ENCODE measurements at places on chromosomes 16 and 17.

GRCh38 chr17:5630434-5630833, 46.1 kb upstream of the NLRP1 start:
- no peak for DNase-seq

GRCh38 chr16:50224286-50224685, 42.1 kb upstream of the ADCY7 start:
- no peak for DNase-seq

GRCh38 chr17:32814836-32815235, 62.1 kb downstream of the MYO1D start:
- DNase-seq, result no peak

DNA sequence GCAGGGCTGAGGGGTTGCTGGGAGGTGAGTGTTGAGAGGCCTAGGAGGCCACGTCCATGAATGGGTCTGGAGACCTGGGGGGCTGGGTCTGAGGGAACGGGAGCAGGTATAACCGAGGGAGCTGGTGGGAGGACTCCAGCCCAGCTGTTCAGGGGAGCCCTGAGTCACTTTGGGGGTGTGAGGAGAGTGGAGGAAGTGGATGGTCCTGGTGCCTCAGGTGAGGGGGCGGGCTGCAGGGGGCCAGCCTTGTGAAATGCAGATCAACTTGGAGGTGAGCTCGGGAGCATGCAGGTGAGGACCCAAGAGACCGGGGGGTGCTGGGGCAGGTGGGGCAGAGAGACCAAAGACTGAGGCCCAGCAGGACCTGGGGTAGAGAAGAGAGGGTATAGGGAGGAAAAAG, 79.6 kb downstream of the KCNJ12 start:
- DNase-seq, result no peak

GRCh38 chr16:54240271-54241129, 46.1 kb downstream of the IRX3 start:
- no peak for DNase-seq

- no peak for DNase-seq
Measured at GRCh38 chr16:55214974-55215494, 109.0 kb upstream of the IRX6 start.

DNA sequence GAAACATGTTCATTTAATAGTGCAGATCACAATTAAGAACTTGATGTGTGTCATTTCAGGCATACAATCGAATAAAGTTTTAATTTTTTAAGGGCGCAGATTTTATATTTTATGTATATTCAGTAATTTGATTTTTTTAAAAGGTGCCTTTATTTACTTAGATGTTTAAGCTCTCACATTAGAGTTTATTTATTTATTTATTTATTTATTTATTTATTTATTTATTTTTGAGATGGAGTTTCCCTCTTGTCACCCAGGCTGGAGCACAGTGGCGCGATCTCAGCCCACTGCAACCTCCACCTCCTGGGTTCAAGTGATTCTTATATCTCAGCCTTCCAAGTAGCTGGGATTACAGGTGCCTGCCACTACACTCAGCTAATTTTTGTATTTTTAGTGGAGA, 3.8 kb downstream of the B4GALNT2 start:
- no peak for DNase-seq

- no peak for DNase-seq
Measured at GRCh38 chr17:21379080-21379711, 3.0 kb downstream of the KCNJ12 start.

- DNase-seq, result no peak
Measured at GRCh38 chr16:79801646-79802045, 201.1 kb upstream of the MAF start.

DNA sequence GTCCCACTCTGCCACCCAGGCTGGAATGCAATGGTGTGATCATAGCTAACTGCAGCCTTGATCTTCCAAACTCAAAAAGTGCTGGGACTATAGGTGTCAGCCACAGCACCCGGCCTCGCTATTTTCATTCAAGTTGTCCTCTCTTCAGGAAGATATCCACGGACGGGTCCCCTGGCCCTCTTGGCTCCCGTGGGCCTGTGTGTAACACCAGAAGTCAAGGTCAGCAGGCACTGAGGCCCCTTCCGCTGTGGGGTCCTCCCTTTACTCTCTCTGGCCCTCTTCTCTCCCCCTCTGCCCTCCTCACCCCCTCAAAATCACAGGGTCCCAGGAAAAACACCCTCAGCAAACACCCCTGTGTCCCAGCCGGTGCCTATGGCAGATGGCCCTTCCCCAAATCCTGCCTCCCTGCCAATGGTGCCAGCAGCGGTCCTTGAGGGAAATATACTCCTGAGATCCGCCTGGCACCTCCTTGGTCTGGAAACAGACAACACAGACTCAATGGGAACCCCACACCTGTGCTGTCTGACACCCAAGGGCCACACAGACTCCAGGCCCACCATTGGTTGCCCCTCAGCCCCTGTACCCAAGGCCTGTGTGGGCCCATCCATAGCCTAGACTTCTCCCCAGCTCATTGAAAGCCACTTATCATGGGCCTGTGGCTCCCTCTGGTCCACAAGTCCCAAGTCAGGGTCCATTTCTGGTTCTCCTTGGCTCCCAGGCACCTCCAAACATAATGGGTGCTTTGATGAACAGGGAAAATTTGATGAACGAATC, 221.5 kb downstream of the ZNF423 start:
- DNase-seq, result no peak

Data from B cell (primary cell).